IMR-90 (cell line): ENCODE measurements at places on chromosomes 3 and 15. TPM values are rescaled to one million over a fixed set of nuclear protein-coding genes. Genes with fewer than 3 reads are reported as not detected.

IQCH gene
- total RNA-seq, result 2.5 and 2.8 TPM in 2 replicates

GOLGA8K gene
- total RNA-seq, result not detected in 2 replicates

CHDH gene
- under 0.01 and 0.28 TPM in 2 replicates for total RNA-seq

TTLL13 gene
- not detected in 2 replicates for total RNA-seq

SERPINI2 gene
- not detected in 2 replicates for total RNA-seq

KLHL18 gene
- total RNA-seq, result 38.9 and 76.2 TPM in 2 replicates

FMN1 gene
- 17.6 and 29.4 TPM in 2 replicates for total RNA-seq
